ENCODE measurements at places on chromosomes 3 and 15.
A peak's percentile ranks its signal among the peaks of the same experiment; 100 is the strongest.

- DNase-seq: no peak
These were observed 22.9 kb upstream of the CCNL1 start for GRCh38 chr3:157182879-157183278.

GRCh38 chr3:59857589-59858346, 807.9 kb upstream of the CFAP20DC start:
- peak; percentile 78 for DNase-seq

GRCh38 chr3:139988472-139989156, 53.6 kb downstream of the CLSTN2 start:
- no peak for DNase-seq

DNA sequence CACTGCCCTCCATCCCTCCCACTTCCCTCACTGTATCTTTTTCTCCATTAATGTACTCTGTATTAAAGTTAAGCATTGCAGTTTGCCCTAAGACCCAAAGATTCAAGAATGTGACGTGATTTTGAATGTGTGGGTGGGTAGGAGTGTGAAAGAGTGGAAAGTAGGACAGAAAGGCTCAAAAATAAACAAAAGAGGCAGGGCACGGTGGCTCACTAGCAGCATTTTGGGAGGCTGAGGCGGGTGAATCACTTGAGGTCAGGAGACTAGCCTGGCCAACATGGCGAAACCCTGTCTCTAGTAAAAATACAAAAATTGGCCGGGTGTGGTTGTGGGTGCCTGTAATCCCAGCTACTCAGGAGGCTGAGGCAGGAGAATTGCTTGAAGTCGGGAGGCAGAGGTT, 18.4 kb downstream of the TFRC start:
- no peak for DNase-seq

DNA sequence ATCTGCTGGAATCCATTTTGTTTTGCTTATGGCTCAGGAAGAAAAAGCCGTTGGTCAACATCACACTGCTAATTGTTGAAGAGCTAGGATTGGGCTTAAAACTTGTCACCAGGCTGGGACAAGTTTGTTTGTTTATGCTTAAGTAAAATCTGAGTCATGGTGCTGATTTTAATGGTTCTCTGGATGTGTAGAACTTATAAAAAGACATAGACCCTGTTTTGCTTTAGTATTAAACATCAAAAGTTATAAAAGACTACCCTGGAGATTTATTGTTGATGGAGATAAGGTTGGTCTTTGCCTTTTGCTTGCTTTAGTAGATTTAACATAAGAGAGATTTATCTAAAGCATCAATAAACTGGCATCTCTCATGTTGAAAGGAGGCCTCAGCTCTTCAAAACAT, 348.2 kb upstream of the GOLIM4 start:
- no peak for DNase-seq

DNA sequence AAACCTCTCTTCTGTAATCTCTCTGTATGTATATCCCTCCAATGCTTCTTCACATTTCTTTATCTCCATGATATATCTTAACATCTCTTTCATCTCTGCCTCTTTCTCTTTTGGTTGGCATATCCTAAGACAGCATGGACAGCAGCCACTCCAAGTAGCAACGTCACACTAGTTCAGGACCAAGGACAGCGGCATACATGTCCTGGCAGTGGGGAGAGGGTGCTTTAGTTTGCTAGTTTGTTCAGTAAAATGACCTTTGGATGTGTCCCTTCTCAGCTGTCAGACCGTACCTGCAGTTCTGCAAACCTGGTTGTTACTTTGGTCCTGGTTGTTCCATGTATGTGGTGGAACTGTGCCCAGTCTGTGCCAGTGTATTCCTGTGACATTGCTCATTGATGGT, 225.6 kb upstream of the ROPN1 start:
- DNase-seq: peak; percentile 68

DNA sequence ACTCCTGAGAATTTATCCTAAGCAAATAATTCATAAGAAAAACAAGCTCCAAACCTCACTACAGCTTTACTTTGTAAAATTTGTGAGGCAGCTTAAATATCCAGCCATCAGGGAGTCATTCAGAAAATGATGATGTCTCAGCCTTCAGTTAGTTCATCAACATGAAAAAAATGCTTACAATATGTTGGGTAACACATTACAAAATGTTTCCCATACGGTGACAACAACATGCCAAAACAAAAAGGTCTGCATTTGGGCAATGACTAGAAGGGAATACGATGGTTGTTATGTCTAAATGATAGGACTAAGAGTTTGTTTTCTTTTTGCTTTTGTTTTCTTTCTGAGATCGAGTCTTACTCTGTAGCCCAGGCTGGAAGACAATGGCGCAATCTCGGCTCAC, 47.0 kb upstream of the CFAP161 start:
- DNase-seq: no peak

DNA sequence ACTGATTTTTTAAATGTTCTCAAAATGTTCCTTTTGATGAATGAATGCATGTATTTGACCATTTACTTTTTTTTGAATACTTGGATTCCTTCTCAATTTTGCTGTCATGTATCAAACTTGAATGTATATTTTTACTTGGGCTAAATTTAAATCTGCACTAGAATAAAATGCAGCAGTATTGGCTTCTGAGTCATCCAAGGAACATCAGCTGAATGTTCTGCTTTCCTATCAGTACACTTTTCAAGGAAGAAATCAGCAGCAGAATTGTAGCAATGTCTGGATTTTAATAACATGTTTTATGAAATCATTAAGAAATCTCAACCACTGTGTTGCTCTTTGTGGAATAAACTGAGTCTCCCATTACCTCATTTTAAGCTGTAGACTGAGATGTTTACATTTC, 57.0 kb upstream of the COL6A6 start:
- no peak for DNase-seq

DNA sequence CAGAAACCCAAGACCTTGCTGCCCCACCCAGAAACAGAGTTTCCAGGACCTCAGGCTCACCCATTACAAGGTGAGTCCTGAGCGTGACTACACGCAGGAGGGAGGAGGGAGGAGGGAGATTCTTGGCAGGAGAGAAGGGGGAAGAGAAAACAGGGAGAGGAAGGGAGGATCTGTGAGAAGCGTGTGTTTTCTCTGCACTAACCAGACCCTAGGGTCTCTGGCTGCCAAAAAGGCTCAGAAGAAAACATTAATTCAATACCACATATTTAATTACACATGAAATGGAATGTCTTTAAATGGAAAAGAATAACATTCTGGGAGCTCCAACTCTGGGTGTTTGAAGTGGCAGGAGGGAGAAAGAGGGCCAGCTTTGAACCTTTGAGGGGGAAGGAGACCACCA, 309.0 kb downstream of the NTRK3 start:
- DNase-seq: no peak

- DNase-seq: no peak
These were observed 692 bp downstream of the HTR3E start for GRCh38 chr3:184097556-184097955.

DNA sequence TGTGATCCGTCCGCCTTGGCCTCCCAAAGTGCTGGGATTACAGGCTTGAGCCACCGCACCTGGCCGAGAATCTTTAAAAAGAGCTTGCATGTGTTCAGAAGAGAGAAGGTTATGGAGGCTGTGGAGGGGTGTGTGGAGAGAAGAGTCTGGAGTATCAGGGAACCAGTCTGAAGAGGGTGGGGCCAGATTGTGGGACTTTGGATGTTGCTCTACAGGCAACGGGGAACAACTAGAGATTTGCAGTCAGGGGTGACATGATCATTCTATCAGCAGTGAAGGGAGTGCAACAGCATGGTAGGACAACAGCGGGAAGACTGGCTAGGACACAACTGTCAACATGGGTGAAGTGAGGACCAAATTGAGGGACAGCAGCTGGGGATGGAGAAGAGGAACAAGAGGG, 8.9 kb downstream of the SCAMP2 start:
- no peak for DNase-seq

GRCh38 chr3:73465926-73466325, 158.8 kb downstream of the PDZRN3 start:
- DNase-seq: no peak

GRCh38 chr3:136142592-136142991, 53.5 kb downstream of the MSL2 start:
- no peak for DNase-seq

GRCh38 chr3:138042043-138042442, 32.1 kb downstream of the CLDN18 start:
- DNase-seq: no peak

Measured in RPMI8226 (cell line).